ENCODE measurements at places on chromosomes 11 and 22.

DNA sequence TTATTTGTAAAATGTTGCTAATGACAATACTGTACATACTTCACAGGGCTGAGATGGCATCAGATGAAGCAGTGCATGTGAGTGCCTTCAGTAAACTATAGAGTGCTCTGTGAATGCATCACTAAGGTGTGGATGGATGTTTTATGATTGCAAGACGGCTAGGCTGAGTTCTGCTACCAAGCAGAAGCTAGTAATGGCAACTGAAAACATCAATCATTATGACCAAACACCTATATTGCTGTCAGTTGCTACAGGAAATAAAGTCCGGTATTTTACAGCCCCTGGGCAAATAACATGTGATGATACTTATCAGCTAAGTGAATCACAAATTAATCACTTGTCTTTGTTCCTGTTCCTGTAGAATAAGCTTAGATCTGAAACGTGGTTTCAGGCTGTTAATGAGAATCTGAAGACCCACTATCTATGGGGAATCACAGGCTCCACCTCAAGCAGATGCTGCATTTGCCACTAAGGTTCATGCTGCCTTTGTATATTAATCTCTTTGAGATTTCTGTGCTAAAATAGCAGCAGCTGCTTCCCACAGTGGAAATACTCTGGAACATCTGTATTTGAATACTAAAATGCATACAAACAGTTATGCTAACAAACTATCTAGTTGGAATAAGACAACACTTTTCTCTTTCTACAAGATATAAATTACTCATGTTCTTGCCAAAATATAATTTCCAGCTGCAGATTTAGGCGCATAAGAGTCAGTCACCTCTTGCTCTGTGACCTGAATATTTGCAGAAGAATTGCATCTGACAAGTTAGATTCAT lies 254.0 kb upstream of the PITPNB start:
- DNase-seq, result no peak

- DNase-seq, result no peak
Measured at GRCh38 chr11:34860518-34860917, 55.7 kb downstream of the APIP start.

DNA sequence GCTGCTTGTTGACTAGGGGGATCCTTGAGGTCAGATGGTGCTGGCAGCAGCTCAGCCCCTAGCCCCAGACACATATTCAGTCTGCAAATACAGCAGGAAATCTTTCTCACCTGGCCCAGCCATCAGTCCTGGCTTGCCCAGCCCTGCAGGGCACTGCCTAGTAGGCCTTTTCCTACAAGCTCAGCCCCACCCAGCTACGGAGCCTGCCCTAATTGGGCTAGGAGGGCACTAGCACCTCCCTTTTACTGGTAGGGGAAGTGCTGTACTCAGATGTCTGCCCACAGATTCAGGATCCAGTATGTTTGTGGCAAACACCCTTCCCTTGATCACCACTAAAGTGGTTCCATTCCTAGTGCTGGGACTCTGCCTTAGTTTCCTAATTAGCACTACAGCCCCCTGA lies 257.1 kb upstream of the CADM1 start:
- peak; percentile 37 for DNase-seq

DNA sequence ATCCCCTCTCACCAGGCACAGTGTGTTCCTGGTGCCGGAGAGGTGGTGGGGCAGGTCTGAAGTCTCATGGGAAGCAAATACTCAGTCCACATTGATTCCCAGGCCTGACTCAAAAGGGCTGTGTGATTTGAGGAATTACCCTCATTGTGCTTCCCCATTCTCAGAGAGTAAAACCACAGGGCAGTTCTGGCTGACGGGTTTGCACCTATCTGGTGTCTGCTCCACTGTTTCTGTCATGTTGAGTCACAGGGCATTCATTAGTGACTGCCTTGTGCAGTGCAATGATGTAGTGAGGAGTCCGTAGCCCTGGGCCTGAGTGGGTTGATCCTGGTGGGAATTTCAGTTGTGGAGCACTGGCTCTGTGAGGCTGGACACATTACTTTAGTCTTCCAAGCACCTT lies 85.2 kb upstream of the ARHGAP20 start:
- no peak for DNase-seq

GRCh38 chr22:26115266-26115665 lies 54.0 kb upstream of the SEZ6L start:
- DNase-seq, result no peak

DNA sequence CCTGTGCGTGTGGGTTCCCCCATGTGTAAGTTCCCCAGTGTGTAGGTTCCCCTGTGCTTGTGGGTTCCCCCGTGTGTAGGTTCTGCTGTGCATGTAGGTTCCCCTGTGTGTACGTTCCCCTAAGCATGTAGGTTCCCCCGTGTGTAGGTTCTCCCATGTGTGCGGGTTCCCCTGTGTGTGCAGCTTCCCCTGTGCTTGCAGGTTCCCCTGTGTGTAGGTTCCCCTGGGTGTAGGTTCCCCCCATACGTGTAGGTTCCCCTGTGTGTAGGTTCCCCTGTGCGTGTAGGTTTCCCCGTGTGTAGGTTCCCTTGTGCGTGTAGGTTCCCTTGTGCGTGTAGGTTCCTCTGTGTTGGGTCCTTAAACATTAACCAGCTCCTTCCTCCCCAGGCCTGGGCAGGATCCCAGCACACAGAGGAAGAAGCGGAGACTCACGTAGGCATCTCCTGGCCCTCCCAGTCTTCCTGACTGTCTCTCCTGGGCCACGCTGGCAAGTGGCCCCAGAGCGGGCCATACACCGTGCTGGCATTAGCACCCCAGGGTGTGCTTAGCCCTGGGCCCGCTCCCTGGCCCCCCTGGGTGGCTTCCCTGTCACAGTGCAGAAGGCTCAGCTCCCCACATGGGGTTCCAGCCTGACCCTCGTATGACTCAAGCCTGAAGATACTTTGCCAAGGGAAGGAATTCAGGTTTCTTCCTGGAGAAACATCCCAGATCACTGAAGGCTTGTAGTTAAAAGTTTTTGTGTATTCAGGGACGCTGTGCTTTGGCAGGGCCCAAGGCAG lies 2.8 kb upstream of the GRAMD4 start:
- DNase-seq, result no peak

DNA sequence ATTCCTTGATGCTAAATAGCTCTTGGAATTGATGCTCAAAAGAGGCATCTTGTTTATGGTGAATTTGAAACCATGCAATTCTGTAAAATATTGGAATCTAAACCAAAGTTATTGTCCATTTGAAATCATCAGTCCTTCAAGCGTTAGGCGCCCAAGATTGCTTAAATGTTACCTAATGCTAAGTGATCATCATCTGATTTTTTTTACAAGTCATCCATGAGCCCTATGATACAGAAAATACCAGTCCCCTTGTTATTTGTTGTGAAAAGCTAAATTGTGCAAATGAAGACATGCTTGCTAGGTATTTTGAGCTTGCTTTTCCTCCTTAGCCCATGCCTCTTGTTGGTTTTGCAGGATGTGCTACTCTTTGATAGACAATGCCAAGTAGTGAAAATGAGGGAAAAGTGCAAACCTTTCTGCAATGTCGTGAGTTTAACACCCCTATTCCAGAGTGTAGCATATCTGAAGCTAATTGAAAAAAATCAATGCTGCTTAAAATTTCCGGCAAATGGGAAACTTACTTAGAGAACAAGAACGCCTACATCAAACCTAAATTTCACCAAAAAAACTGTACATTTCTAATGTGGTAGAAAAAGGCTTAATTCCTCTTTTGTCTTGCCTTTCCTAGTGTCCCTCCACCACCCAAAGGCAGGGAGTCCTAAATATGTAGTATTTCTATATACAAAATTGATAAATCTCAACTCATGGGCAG lies 1.9 kb downstream of the GRK3 start:
- no peak for DNase-seq

GRCh38 chr11:68480193-68480592 lies 19.6 kb downstream of the PPP6R3 start:
- DNase-seq, result no peak

GRCh38 chr11:62502030-62502730 lies 44.4 kb downstream of the AHNAK start:
- DNase-seq, result no peak

GRCh38 chr22:22931557-22932270 lies 44.1 kb downstream of the IGLL5 start:
- no peak for DNase-seq

- DNase-seq, result peak; percentile 55
Measured at GRCh38 chr11:77879218-77879617, 58.3 kb downstream of the AAMDC start.

- DNase-seq, result no peak
Measured at GRCh38 chr11:102223859-102224258, 93.4 kb upstream of the BIRC3 start.

DNA sequence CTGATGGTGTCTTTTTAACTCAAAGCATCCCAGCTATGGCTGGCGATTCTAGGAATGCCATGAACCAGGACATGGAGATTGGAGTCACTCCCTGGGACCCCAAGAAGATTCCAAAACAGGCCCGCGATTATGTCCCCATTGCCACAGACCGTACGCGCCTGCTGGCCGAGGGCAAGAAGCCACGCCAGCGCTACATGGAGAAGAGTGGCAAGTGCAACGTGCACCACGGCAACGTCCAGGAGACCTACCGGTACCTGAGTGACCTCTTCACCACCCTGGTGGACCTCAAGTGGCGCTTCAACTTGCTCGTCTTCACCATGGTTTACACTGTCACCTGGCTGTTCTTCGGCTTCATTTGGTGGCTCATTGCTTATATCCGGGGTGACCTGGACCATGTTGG lies 20.1 kb downstream of the KCNJ5 start:
- DNase-seq, result no peak

DNA sequence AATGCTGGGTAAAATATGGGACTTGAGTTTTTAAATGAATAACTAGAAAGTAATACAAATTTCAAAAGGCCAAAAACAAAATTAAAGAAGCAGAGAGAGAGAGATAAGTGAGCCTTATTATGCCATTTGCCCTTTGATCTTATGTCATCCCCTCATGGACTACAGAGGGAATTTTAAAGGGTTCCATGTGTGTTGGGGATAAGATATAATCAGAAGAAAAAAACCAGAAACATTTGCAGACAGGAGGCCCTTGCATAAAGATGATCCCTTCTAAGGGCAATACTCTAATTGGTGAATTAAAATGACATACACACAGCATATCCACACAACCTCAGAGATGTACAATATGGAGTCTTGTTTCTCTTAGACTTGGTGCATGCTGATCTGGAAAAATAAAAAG lies 406.6 kb upstream of the LARGE1 start:
- no peak for DNase-seq

DNA sequence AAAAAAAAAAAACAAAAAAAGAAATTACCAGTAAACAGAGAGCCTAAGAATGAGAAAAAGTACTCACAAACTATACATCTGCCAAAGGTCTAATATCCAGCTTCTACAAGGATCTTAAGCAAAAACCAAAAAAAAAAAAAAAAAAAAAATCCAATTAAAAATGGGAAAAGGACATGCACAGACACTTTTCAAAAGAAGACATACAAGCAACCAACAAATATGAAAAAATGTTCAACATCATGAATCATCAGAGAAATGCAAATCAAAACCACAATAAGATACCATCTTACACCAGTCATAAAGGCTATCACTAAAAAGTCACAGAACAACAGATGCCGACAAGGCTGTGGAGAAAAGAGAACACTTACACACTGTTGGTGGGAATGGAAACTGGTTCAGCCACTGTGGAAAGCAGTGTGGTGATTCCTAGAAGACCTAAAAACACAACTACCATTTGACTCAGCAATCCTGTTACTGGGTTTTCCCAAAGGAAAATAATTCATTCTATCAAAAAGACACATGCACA lies 18.3 kb downstream of the MS4A6A start:
- no peak for DNase-seq

GRCh38 chr11:2465202-2466068 lies 20.6 kb downstream of the KCNQ1 start:
- no peak for DNase-seq

DNA sequence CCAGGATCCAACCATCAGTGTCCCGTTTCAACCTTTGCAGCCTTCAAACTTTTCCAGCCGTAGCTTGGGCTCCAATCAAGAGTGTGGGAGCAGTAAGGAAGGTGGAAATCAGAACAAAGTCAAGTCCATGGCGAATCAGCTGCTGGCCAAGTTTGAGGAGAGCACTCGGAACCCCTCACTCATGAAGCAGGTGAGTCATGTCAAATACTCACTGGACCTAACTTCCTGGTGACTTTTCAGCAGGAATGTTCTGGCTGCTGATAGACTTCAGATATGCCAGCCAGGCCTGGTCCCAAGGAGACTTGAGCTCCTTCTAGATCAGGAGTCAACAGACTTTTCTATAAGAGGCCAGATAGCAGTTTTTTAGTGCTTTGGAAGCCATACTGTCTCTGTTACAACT lies 129.0 kb downstream of the MICAL2 start:
- DNase-seq, result no peak

GRCh38 chr22:19961868-19962245 lies 20.2 kb upstream of the TXNRD2 start:
- no peak for DNase-seq

DNA sequence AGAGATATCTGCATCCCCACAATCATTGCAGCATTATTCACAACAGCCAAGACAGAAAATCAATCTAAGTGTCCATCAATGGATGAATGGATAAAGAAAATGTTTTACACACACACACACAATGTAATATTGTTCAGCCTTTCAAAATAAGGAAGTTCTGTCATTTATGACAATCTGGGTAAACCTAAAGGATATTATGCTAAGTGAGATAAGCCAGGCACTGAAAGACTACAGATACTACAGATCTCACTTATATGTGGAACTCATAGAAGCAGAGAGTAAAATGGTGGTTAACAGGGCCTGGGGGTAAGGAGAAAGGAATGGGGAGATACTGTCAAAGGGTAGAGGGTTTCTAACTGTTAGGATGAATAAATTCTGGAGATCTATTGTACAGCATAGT lies 36.0 kb upstream of the EED start:
- DNase-seq, result no peak

- DNase-seq, result no peak
Measured at GRCh38 chr22:22818861-22819855, 68.5 kb upstream of the IGLL5 start.

DNA sequence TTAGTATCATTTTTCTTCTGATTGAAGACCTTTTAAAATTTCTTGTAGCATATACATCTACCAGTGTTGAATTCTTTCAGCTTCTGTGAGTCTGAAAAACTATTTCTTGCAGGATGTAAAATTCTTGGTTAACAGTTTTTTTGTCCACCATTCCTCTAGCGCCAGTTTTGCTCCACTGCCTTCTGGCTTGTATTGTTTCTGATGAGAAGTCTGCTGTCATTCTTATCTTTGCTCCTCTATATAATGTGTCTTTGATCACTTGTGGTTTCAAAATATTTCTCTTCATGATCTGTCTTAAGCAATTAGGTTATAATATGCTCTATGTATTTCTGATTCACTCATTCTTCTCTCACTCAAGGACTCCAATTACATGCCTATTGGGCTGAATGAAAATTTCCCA lies 152.3 kb downstream of the INSC start:
- DNase-seq, result no peak
